Pulmonary artery endothelial cell (primary cell): ENCODE measurements at places on chromosomes 5 and 9. TPM values are rescaled to one million over a fixed set of nuclear protein-coding genes. Genes with fewer than 3 reads are reported as not detected.
A peak's percentile ranks its signal among the peaks of the same experiment; 100 is the strongest.

ARL14EPL gene
- total RNA-seq, result 0.13 and 0.39 TPM in 2 replicates

MAMDC2 gene
- total RNA-seq, result 26.4 and 37.7 TPM in 2 replicates

ZNF484 gene
- total RNA-seq, result 10.0 and 16.1 TPM in 2 replicates

SIT1 gene
- total RNA-seq, result not detected in 2 replicates

GAPVD1 gene
- total RNA-seq, result 49.3 and 74.3 TPM in 2 replicates

PRELID1 gene
- total RNA-seq, result 144 and 147 TPM in 2 replicates

SPINK13 gene
- not detected in 2 replicates for total RNA-seq

DNA sequence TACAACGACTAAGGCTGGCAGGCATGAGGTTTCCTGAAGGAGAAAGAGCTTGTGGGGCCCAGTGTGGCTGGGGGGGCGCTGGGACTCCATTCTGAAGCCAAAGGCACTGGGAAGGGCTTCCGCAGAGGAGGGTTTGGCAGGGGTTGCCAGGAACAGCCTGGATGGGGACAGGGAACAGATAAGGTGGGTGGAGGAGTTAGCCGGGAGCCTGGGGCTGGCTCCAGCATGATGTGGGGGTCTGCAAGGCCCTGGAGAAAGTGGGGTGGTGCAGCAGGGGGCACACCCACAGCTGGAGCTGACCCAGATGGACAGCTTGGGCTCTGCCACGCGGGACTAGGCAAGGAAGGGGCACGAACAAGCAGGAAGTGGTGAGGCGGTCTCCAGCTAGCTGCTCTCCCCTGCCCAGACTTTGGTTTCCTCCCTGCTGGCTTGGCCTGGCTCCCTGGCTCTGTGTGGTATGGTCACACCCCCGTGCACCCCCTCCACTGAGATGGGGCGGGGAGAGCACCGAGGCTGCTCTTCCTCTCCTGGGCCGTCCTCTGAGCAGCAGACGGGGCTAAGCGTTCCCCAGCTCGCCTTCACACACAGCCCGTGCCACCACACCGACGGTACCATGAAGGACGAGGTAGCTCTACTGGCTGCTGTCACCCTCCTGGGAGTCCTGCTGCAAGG, at the start of gene LTC4S:
LTC4S (plus strand) TSS at position 519 of the 672 bp plus-strand sequence; CDS start at position 614, 95 bp downstream.
- no peak for DNase-seq

DNA sequence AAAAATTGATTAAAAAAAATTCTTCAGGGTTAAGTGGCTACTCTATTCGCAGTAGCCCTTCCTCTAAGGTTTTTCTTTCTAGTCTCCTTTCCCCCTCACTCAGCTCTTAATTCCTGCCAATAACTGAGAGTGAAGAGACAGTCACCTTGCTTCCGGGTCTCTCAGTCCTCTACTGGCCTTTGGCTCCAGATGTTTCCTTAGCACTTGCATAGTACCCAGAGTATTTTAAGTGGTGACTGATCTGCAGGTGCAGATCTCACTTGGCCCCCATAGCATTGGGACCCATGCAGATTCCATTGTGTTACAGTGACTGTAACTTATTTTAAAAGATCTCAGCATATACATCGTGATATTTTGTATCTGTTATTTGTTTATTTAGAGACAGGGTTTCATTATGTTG, 66.2 kb downstream of the GCNT1 start:
- no peak for DNase-seq

- no peak for DNase-seq
Measured at GRCh38 chr5:31453522-31453921, 78.4 kb downstream of the DROSHA start.

GRCh38 chr9:106994463-106994862, 131.5 kb downstream of the ZNF462 start:
- DNase-seq, result no peak

- DNase-seq, result no peak
Measured at GRCh38 chr5:79526928-79527327, 13.0 kb upstream of the HOMER1 start.

- no peak for DNase-seq
Measured at GRCh38 chr5:157072508-157072907, 13.6 kb upstream of the HAVCR1 start.

DNA sequence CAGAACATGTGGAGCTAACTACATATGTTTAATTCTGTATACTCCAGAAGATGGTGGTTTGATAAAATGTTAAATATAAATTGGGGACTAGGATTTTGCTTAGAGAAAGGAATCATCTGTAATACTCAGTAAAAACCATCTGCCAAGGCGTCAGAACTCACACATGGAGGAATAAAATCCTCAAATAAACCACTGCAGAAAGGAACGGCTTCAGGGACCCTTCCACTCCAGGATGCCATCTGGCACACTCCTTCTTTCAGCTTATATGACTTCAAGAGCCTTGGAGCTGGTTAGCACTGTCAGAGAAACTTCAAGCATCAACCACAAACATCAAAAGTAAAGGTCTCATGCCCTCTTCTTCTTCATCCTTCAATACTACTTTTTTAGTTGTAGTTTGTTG, 360.6 kb downstream of the PLK2 start:
- DNase-seq, result no peak

GRCh38 chr5:59732806-59733205, 160.7 kb downstream of the PDE4D start:
- no peak for DNase-seq

DNA sequence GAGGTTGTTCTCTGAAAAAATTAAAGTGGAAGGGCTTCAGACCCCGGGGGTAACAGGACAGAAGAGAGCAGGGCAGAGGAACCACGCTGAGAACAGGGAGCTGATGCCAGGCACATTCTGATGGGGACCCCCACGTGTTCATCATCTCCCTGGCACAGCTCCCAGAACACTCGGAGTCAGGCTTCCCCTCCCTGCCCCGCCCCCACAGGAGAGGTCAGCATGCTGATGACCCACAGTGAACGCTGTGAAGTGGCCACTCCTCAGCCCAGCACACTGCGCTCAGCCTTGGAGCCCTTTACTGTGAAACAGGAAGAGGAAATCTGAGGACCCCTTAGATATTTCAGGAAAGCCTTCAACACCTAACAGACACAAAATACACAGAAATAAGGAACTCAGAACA, 16.4 kb downstream of the RETREG1 start:
- no peak for DNase-seq

GRCh38 chr9:15010581-15010980, 100.4 kb upstream of the FREM1 start:
- no peak for DNase-seq

GRCh38 chr5:121919046-121919445, 42.7 kb upstream of the SRFBP1 start:
- no peak for DNase-seq

DNA sequence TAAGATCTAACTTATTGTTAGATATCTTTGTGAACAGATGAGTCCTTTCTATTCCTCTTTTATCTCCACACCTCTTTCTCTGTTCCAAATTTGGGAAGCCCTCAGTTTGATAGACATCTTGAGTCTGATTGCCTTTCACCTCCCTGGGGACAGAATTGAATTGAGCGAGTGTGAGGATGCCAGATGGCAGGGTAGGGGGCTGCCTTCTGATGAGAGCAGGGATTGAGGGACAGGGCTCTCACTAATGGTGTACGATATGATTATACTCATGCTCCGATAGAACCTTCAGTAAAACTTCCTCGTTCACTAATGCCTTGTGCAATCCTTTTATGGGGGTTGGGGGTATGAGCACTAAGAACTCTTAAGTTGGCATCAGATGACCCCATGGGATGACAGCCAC, 172.1 kb upstream of the DAP start:
- DNase-seq, result no peak

- no peak for DNase-seq
Measured at GRCh38 chr9:115050002-115050490, 67.9 kb downstream of the TNC start.

DNA sequence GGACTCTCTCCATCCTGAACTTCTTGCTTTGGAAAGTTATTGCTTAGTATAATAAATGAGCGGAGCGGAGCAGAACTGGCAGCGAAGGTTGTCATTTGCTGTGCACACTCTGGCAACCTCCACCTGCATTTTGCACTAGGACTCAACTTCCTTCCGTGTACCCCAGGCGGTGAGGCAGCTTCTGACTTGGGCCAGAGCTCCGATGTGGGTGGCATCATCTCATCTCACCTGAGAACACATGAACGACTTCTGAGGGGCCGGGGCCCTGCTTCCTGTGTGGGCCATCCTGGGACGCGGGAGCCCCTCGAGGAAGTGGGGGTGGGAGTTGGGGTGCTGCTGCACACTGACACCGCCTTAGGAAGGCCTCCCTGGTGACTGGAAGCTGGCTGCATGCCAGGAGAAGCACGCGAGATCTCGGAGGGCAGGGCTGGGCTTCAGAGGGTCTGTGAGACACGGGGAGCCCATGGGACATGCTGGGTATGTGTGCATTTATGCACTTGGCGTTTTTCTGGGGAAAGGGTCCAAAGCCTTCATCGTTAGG, 56.5 kb upstream of the COL5A1 start:
- DNase-seq, result no peak

DNA sequence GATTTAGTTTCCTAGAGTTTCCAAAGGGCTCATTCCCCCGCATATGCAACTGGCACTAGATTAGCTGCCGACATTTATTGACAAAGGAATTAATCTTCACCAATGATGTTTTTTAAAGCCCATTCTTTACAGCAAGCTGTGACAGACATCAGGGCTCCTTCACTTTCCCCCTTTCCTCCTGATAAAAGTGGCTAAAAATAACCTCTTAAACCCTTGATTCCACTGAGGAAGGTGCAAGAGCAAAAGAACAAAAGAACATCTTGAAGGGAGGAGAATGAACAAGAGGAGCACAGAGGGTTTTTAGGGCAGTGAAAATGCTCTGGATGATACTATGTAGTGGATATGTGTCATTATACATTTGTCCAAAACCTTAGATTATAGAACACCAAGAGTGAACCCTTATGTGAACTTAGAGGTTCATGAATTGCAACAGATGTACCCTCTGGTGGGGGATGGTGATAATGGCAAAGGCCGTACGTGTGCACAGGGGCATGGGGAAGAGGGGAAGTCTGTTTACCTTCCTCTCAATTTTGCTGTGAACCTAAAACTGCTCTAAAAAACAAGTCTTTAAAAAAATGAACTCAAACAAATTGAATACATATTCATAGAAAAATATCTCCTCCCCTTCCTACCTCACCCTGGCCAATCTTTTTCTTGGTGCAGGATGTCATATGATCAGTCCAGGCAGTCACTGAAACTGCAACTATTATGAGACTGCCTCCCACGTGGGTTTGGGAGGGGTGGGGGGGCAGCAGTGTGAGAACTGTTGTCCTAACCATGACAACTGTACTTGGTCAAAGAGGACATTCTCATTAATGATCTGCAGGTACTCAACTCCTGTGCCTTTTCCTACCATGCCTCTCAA, 83.0 kb downstream of the MARCHF3 start:
- DNase-seq, result no peak

- DNase-seq, result peak; percentile 78
Measured at GRCh38 chr5:37668524-37669047, 171.3 kb downstream of the GDNF start.

GRCh38 chr5:34571677-34572041, 84.5 kb upstream of the RAI14 start:
- DNase-seq, result no peak
